Neural cell (in vitro differentiated cells): ENCODE measurements at places on chromosomes 13 and 19. TPM values are rescaled to one million over a fixed set of nuclear protein-coding genes. Genes with fewer than 3 reads are reported as not detected.

Gene ZNF628
- polyA plus RNA-seq, result 0.37 and 0.68 TPM in 2 replicates

Gene METTL21C
- polyA plus RNA-seq, result not detected in 2 replicates

Gene ADAT3
- 1.6 TPM in 2 replicates for polyA plus RNA-seq

Gene NCR1
- polyA plus RNA-seq, result not detected in 2 replicates

Gene CYP2F1
- not detected in 2 replicates for polyA plus RNA-seq

Gene FAM32A
- polyA plus RNA-seq, result 520 and 545 TPM in 2 replicates

Gene ZNF567
- polyA plus RNA-seq, result 18.4 and 20.8 TPM in 2 replicates

Gene RINL
- polyA plus RNA-seq, result 0.66 and 0.77 TPM in 2 replicates

Gene ZNF563
- 1.7 and 3.6 TPM in 2 replicates for polyA plus RNA-seq
